ENCODE measurements at places on chromosomes 3 and 15. TPM values are rescaled to one million over a fixed set of nuclear protein-coding genes. Genes with fewer than 3 reads are reported as not detected.

DNA sequence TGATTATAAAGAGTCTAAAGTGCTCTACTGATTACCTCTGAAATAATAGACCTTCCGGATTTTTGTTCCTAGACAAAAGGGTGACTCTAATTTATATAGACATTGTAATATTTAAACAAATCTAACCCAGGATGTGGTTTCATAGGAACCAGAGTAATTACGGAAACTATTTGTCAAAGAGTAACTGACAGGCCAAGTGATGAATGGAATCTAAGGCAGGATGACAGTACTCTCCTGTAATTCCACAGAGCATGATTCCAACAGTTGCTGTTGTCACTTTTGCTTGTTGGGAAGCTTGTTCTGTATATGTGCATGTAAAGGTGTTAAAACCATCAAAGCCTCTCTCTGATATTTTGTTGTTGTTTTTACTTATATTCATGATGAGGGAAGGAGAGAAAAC is 1141.0 kb downstream of the IGSF11 start:
- no peak for DNase-seq

DNA sequence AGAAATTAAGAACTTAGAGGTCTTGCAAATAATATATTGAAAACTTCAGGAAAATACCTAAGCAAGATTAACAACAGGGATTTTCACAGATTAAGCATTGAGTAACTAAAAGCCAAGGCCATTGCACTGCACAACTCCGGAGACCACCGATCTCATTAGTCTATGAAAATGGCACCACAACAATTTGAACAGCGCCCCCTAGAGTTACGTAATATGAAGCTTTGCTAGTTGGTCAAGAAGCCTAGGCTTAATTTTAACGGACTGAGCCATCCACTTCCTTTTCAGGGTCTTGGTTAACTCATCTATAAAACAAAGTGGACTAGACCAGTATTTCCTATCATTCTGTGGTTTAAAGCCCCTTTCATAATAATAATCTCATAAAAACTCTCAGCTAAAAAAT is 24.8 kb downstream of the TMEM212 start:
- no peak for DNase-seq

GRCh38 chr15:68385671-68386586 is 46.0 kb downstream of the ITGA11 start:
- no peak for DNase-seq

DNA sequence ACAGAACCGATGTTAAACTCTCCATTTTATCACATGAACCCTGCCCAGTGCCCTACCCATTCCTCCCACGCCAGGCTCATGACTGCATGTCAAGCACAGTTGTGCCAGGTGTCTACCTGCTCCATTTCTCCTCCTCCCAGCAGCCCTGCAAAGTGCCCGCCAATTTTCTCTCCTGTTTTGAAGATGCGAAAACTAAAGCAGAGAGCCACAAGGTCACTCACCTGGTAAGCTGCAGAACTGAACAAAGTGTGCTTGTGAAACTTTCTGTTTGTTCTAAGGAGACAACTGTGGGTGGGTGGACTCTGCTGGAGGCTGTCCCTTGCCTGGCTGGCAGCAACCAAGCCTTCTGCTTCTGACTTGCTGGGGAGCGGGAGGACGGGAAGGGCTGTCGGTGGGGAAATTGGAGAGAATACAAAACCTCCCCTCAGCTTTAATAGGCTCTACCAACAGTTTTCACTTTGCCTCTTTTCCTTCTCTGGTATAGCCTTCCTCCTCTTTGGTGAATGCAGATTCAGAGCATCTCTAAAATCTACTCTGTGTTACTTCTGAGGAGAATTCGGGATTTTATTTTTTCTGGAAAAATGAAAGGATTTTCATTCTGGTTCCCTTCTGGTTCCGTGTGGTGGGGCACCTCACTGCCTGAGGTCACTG is 23.0 kb downstream of the LIMD1 start:
- DNase-seq, result no peak

CAMK2N2 gene
- not detected for total RNA-seq
